ENCODE measurements at places on chromosomes 4 and X.

DNA sequence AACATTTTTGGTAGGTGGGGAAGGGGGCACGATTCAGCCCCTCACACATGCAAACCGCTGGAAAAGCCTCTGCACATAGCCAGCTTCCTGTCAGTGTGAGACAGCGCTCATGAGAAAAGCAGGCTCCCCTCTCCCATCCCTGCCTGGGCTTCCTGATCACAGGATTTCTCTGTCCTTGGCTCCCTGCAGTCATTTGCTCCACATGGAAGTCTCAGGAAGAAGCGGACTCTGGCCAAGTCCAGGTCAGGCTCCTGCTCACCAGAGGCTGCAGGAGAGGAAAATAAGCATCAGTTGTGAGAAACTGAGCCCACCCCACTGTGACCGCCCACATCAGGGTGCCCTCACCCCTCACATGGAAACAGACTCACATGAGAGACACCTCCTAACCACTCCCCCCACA, 664.3 kb upstream of the TENM3 start:
- H3K27me3 ChIP-seq, result no peaks in the 10 kb centered on the region
- H3K4me1 ChIP-seq, result no peaks in the 10 kb centered on the region
- H3K36me3 ChIP-seq, result no peaks in the 10 kb centered on the region
- DNase-seq, result no peak
- no peak overlapping the region for H3K4me3 ChIP-seq
- no peak overlapping the region for H3K27ac ChIP-seq

GRCh38 chrX:100083211-100083610, 326.9 kb downstream of the PCDH19 start:
- no peaks in the 10 kb centered on the region for H3K36me3 ChIP-seq
- DNase-seq, result no peak
- H3K27me3 ChIP-seq, result no peaks in the 10 kb centered on the region
- H3K4me3 ChIP-seq, result no peak overlapping the region

GRCh38 chr4:101807351-101807750, 16.8 kb downstream of the BANK1 start:
- no peak overlapping the region for H3K4me3 ChIP-seq
- H3K4me1 ChIP-seq, result no peaks in the 10 kb centered on the region
- no peak overlapping the region for H3K27ac ChIP-seq
- no peaks in the 10 kb centered on the region for H3K36me3 ChIP-seq
- no peak for DNase-seq

GRCh38 chr4:79083406-79084010, 144.3 kb upstream of the PAQR3 start:
- H3K4me1 ChIP-seq, result peaks cover 2% of the 10 kb centered on the region
- no peaks in the 10 kb centered on the region for H3K36me3 ChIP-seq
- DNase-seq, result no peak
- no peak overlapping the region for H3K4me3 ChIP-seq

DNA sequence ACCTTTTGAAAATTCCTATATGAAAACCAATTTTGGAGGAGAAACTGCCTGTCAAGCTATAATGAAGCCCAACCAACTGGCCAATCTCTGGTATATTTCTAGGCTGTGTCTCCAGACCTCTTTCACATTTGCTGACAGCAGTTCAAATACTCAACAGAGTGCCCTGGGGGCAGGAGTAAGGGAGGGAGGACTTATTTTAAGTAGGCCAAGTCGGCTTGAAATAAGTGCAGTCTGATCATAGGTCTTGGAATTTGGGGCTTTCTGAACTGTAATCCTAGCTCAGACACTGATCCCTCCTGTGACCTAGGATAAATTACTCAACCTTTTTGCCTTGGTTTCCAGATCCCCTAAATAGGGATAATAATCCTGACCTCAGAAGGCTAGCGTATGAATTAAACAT, 59.4 kb upstream of the SLC7A11 start:
- no peak overlapping the region for H3K27ac ChIP-seq
- no peaks in the 10 kb centered on the region for H3K4me1 ChIP-seq
- H3K27me3 ChIP-seq, result no peaks in the 10 kb centered on the region
- H3K4me3 ChIP-seq, result no peak overlapping the region
- no peak for DNase-seq

GRCh38 chrX:72060196-72060920, 71.4 kb downstream of the RTL5 start:
- H3K27me3 ChIP-seq, result no peaks in the 10 kb centered on the region
- H3K4me3 ChIP-seq, result no peak overlapping the region
- no peak for DNase-seq
- H3K36me3 ChIP-seq, result no peaks in the 10 kb centered on the region
- no peak overlapping the region for H3K27ac ChIP-seq

All from MM.1S (cell line).